ENCODE measurements at places on chromosomes 16 and 17.

DNA sequence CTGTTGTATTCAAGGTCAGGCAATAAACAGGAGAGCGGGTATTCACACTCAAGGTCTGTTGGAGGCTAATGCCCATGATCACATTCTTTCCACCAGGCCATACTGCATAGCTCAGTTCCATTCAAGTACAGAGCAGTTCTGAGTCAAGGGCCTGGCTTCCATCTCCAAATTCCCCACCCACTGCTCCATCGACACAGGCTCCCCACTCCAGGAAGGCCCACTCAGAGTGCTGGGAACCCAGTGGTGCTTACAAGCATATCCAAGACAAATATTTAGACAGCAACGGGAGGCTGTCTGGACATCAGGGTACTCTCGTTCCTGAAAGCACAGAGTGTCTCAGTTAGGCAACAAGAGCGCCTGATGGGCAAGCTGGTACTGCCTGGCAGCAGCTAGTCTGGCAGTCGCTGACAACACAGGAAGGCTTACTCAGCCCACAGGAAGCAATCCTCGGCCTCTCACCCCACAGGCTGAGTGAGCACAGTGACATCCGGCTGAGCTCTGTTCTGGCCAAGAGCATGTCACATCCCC lies 40.9 kb downstream of the RFFL start:
- no peak for DNase-seq

DNA sequence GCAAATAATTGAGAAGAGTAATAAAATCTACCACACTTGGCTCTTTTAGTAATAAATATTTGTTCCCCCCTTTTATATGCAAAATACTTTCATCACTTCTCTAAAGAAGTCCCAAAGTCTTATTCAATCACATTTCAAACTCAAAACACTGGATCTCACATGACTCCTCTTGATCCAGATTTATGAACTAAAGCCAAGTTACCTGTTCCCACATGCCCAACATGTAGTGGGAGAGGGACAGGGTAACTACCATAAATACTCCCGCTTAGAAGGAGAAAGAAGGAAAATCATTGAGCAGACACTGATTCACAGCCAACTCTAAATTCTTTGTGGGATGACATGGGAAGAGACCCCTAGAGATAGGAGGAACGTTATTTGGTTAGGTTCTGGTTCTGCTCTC lies 64.9 kb upstream of the PMFBP1 start:
- no peak for DNase-seq

- no peak for DNase-seq
These were observed 10.9 kb downstream of the KRT37 start for GRCh38 chr17:41413353-41413957.

GRCh38 chr17:4766201-4766600 lies 5.5 kb upstream of the TM4SF5 start:
- no peak for DNase-seq

DNA sequence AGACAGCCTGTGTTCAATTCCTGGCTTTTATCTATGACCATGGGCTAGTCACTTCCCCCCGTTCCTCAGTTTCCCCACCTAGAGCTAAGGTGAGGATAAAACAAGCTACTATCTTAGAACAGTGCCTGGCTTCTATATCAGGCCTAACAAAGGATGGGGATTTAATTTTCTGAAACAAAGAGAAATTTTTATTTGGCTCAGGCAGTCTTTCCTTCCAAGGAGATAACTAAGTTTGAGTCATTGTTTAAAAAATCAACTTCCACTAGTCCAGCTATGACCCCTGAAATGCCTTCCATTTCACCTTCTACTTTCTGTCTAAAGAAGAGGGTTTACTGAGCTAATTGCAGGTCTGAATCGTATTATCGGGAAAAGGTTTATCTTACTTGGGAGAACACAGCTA lies 99.0 kb downstream of the CMIP start:
- DNase-seq, result no peak

GRCh38 chr16:81232740-81233367 lies 5.6 kb upstream of the BCO1 start:
- DNase-seq, result no peak
